MV-4-11 (cell line): ENCODE measurements at places on chromosomes 1 and 21.
A peak's percentile ranks its signal among the peaks of the same experiment; 100 is the strongest.

GRCh38 chr21:41207401-41208375, 39.7 kb downstream of the BACE2 start:
- no peak for DNase-seq

- DNase-seq = no peak
These were observed 3.5 kb downstream of the GRHL3 start for GRCh38 chr1:24322470-24323177.

- DNase-seq = no peak
These were observed 245.7 kb upstream of the RGS18 start for GRCh38 chr1:191912517-191912916.

- no peak for DNase-seq
These were observed 133.2 kb downstream of the DISP1 start for GRCh38 chr1:222948079-222948478.

GRCh38 chr1:55446351-55446750, 231.2 kb upstream of the USP24 start:
- no peak for DNase-seq

- peak; percentile 92 for DNase-seq
These were observed 195.1 kb downstream of the HLX start for GRCh38 chr1:221074332-221074731.

DNA sequence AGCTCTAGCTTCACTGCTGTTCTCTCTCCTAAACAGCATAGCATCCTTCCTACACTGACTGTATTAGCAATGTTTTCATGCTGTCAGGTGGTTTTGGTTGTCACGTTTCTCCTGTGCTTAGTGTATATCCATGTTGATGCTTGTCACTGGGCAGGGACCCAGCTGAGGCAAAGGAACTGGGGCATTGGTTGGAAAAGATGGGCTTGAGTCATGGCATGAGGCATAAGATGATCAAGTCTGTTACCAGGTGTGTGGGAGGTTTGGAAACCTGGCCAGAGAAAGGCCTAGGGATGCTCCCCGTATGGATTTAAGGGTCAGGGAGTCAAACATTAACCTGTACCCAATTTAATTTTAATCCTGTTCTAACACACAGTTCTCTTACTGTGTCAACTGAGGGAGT, 69.6 kb downstream of the OSBPL9 start:
- DNase-seq = no peak

GRCh38 chr1:44934791-44935190, 51.6 kb downstream of the EIF2B3 start:
- no peak for DNase-seq

- DNase-seq = no peak
These were observed 113.4 kb downstream of the DISP1 start for GRCh38 chr1:222928212-222928611.

DNA sequence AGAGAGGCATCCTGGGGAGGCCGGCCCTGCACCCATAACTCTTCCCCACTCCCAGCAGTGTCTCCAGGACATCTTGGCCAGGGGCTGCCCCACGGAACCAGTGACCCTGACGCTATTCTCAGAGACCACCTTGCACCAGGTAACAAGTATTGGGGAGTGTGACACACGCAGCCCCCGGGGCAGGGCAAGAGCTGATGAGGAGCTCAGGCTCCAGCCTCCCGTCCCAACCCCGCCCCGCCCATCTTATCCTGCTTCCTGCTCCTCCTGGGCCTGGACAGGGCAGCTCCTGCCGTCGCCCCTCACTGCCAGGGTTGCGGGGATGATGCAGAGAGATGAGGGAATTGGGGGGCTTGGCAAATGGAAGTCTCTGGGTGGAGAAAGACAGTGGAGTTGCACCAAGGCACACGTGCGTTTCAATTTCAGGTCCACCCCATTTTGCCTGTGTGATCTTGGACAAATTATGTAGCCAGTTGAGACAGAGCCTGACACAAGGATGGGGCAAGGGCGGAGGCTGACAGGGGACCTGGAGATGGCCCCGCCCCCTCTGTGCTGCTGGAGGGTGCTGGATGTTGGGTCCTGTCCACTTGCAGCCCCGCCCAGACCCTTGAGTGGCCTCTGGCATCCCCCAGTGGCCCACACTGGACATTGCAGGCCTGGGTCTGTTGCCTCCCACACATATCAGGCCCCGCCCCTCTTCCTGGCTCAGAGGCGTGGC, 10.7 kb downstream of the CLCNKA start:
- peak; percentile 67 for DNase-seq

DNA sequence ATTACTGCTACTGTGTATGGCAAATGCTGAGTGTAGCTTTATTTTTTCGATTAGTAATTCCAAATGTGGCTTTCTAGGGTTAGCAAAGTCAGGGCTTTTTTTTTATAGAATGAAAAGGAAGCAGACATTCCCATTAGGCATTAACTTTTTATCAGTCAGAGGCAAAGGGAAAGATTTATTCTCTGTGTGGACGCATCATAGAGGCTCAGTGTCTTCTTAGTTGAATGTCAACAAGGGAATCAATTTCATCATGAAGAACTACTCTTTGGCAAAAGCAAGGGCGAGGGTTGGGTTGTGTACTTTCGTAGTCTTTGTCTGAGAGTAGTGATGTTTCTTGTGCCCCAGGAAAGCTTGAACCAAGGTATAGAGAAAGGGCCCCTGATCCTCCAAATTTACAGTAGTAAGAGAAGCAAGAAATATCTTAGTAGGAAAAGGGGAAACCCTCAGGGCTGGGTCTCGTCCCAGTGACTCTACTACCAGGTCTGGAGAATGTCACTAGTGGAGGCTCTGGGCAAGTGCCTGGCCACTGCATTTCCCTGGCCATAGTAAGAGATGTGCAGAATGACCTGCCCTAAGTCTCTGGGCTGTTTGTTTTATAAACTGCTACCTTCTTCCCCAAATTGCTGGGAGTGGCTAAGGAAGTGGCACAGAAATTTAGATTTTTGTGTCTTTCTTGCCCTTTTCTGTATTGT, 30.0 kb upstream of the MACF1 start:
- DNase-seq = no peak

GRCh38 chr1:52534928-52535764, 17.7 kb downstream of the TUT4 start:
- no peak for DNase-seq

DNA sequence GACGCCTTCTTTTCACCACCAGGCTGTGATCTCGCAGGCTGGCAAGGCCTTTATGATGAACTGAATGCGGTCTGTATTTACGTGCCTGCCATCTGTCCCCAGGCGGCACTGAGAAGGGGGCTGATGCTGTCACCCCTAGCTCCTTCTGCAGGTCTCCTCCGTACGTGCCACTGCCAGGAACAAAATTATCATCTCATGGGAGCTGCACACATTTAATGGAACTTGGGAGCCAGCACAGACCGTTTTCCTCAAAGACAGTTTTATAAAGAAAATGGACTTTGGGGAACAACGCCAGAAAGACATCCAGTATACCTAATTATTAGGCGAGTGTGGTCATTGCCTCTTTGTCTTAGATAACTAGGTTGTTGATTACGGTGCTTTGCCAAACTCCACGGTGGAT, 434.5 kb downstream of the KIF26B start:
- no peak for DNase-seq

DNA sequence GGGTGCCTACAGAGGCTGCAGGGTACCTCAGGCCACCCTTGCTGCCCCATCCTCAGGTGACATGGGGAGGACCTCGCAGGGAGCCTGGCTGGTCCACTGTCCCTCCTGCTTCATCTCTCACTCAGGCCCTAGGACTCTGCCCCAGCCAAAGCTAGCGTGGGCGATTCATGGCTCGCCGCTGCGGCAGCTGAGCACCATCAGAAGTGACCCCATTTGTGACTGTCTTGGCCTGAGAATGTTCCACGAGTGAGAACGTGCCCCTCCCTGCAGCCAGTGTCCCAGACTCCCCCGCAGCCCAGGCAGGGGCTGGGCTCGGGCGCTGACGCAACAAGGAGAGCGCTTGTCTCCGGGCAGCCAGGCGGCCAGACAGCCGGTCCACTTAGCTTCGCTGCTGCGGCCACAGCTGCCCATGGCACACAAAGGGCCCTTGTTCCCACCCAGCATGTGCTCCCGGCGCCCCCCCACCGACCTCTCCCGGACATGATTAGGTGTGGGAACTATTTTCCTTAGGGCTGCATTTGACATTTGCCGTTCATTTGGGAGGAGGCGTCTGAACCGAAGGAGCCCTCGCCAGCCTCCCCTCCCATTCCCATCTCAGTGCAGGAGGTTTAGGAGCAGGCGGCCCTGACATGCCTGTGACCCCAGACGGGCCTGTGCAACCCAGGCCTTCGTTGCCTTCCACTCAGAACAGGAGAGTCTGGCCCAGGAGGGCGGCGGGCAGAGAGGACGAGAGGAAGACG, 19.3 kb upstream of the POFUT2 start:
- DNase-seq = peak; percentile 4

DNA sequence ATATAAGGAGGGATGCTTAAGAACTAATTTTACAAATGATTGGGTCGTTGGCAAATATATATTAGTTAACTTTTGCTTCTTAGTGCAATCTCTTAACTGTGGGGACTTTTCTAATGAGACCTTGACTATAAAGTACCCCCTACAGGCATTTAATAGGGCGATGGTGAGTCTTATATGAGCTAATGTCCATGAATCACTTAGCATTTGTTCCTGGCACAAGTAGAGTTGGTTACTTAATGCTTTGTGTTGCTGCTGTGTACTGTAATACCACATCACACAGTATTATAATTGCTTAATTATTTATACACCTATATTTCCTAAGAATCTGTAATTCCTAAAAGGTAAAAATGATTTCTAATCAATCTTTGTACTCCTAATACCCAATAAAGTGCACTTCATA, 25.3 kb upstream of the TMCO1 start:
- no peak for DNase-seq

DNA sequence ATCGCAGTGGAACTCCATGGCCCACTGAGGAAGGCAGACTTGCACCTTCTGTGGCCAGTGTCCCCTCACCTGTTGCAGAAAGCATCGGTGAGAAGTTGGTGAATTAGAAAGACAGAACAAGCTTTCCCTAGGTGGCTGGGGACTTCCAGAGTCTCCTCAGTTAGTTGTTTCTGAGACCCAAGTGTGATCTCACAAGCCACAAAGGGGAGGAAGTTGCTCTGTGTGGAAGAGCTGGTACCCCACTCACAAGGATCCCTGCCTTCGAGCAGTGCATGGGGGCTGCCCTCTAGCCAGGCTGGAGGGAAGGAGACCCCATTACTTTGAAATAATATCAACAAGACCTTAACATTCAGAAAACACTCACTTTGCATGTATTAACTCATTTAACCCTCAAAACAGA, 2.1 kb downstream of the PRELP start:
- DNase-seq = no peak

GRCh38 chr1:7656557-7657215, 114.4 kb upstream of the VAMP3 start:
- DNase-seq = no peak

GRCh38 chr1:67888216-67889106, 55.2 kb upstream of the GNG12 start:
- DNase-seq = no peak

DNA sequence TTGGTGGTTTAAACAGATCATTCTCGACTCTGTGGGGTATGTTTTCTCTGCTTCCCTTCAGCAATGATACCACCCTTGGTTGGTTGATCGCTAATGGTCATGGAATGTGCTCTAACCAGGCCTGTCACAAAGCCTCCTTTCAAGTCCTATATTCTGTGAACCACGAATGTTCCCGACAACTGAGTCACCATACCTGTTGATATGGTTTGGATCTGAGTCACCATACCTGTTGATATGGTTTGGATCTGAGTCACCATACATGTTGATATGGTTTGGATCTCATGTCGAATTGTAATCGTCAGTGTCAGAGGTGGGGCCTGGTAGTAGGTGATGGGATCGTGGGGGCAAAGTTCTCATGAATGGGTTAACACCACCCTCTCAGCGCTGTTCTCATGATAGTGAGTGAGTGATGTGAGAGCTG, 10.2 kb upstream of the CAMK2N1 start:
- no peak for DNase-seq

GRCh38 chr1:98791498-98791897, 130.0 kb downstream of the SNX7 start:
- no peak for DNase-seq

DNA sequence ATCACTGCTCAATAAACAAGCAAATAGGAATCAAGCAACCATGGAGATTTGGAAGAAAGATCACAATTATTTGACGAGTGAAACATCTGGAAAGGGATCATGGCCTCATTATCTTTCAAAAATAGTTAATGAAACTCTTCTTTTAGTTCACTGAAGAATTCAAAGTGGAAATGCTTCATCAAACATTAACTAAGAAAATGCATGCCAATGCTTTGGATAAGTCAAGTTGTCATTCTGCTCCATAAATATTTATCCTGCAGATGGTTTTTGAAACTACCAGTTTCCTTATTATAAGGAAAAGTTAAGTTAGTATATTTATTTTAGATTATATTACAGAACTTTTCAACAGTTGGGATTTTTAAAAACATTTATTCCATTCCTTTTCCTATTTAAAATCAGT, 206.5 kb upstream of the ADGRL2 start:
- DNase-seq = no peak

GRCh38 chr1:10575616-10576015, 100.9 kb downstream of the PEX14 start:
- no peak for DNase-seq

DNA sequence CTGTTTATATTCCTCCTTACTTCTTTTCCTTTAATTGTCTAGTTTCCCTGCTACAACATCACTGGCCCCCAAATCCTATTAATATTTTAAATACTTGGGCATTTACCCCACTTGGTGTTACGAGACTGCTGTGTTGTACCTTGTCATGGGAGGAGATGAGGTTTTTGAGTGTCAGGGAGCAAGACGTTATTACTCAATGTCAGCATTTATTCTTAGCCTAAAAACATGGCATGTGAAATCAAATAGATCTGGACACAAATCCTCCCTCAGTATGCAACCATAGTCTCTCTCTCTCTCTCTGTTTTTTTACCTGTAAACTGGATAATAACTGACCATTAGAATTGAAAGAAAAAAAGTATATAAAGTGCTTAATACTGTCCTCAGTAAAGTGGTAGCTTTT, 4.6 kb downstream of the LRRC8B start:
- no peak for DNase-seq

- DNase-seq = no peak
These were observed 78.2 kb upstream of the CAPZB start for GRCh38 chr1:19563324-19564097.

DNA sequence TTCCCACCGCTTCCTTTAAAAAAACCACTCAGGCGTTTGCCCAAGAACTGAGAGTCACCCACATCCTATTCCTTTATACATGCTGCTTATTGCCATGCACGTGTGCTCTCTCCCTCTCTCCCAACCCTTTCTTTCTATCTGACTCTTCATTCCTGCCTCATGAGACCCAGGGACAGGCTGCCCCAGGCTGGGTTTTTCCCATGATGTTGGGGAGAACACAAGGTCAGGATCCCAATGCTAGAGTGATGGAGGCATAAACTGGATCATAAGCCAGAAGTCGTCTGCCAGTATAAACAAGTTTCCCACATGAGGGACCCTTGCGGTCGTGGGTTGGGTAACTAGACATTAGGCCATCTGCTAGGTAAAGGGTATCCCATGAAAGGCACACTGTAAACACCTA, 64.9 kb downstream of the CD2 start:
- DNase-seq = no peak

DNA sequence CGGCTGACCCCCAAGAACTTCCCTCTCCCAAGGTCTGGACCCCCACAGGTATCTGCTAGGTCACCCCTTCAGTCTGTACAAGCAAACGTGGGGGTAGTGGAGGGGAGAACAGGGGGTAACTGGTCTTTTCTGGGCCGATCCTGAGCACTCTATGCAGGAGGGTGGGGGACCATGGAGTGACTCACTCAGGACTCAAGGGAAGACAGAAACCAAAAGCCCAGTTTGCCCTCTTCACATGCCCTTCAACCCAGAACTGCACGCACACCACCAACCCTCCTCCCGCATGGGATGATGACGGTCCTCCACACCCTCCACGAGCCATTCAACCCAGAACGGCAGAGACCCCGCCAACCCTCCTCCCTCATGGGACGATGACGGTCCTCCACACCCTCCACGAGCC, 53.6 kb upstream of the GPR153 start:
- no peak for DNase-seq
